AG10803 (cell line): ENCODE measurements at places on chromosomes 1 and 21.

GRCh38 chr1:201350884-201351283 is 26.6 kb downstream of the TNNT2 start:
- no peak for DNase-seq

DNA sequence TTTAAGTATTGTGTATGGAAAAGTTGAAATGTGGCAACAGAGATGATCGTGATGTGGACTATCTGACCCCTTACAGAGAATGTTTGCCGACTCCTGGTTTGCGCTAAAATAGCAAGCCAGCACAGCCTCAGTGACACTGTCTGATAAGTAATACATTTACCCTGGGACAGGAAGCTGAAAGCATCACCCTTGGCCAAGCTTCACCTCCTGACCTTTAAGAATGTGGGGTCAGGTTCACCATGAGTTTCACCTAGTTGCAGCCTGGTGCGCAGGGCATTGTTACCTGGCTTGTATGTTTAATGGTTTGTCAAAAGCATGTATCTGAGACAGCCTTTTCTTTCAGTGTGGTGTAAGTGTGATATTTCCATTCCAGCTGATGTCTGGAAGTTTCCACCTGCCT is 29.2 kb downstream of the TRAF5 start:
- DNase-seq: no peak

GRCh38 chr1:240173836-240174235 is 82.2 kb downstream of the FMN2 start:
- DNase-seq: peak; percentile 63

- DNase-seq: no peak
Measured at GRCh38 chr1:170213596-170213995, 67.8 kb downstream of the NTMT2 start.

- no peak for DNase-seq
Measured at GRCh38 chr1:19044975-19045831, 88.7 kb upstream of the IFFO2 start.

- no peak for DNase-seq
Measured at GRCh38 chr21:35071347-35071746, 22.2 kb upstream of the RUNX1 start.

GRCh38 chr1:30764396-30764795 is 6.8 kb upstream of the LAPTM5 start:
- DNase-seq: no peak

DNA sequence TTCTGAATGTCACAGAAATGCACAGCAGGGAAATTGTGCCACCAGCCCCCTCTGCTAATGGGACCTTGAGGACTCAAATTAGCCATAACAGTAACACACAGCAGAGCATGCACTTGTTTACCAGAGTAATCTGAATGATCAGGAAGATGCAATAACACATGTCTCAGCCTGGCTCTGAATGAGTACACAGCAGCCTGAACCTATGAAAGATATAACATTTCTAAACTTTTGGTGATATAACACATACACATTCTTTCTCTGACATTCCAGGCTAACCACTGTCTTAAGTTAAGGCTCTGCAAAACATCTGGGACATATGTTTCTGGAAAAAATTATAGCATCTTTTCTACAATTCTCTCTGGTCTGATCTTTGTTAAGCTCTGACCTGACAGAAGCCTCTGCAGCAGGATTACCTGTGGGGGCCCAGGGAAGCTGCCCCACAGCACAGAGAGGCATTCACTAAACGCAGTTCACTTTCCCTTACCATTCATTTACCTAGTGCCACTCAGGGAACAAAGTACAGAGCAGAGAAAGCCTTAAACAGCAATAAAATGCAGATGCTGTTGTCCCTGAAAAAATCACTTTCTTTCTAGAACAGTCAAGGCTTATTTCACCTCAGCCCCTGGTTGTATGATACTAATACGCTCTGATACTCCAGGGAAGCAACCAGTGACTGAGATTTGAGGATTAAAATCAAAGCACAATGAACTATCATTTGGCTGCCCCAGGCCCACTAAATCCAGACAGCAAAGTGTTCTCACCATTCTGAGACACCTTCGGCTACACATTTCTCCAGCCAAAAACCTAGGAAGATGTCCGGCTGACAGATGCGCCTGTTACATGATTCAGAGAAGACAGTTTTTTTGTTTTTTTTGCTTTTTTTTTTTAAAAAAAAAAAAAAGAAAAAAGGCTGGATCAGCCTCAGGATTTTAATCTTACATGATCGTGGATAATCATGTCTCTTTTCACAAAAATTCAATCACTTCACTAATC is 54.0 kb upstream of the CNN3 start:
- peak; percentile 80 for DNase-seq

DNA sequence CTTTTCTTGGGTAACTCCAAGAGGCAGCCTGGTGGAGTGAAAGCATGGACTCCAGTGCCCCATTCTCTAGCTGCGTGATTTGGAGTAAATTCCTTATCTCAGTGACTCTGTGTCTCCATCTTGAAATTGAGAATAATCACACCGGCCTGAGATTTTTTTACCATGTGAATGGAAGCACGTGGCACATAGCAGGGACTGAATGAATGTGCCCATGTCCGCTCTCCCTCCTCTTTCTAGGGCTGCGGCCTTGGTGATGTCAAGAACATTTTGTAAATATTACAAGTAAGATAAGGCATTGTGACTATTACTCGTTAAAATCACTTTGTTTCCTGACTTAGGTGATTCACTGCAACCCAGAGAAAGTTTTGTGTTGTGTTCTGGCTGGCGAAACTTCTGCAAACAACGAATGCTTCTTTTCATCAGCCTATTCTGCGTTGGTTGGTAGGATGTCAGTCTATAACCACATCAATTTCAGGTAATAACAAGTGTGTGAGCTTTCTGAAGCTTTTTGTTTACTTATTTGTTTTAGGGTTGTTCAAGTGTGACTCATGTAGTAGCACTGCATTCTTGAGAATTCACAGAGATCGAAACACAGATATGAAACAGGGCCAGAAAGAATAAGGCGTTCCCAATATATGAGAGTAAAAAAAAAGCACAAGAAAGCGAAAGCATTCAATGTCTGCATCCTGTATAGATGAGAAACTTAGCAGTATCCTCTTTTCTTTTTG is 135.7 kb upstream of the SLC45A1 start:
- DNase-seq: peak; percentile 26
